Natural killer cell treated with Interleukin-12 subunit alpha and Interleukin-12 subunit beta and Interleukin-15 and Interleukin-18, amount 100 ng/mL, for 72 hours (primary cell): ENCODE measurements at places on chromosomes 12 and 14. TPM values are rescaled to one million over a fixed set of nuclear protein-coding genes. Genes with fewer than 3 reads are reported as not detected.

Gene KRT2
- total RNA-seq, result not detected

DNA sequence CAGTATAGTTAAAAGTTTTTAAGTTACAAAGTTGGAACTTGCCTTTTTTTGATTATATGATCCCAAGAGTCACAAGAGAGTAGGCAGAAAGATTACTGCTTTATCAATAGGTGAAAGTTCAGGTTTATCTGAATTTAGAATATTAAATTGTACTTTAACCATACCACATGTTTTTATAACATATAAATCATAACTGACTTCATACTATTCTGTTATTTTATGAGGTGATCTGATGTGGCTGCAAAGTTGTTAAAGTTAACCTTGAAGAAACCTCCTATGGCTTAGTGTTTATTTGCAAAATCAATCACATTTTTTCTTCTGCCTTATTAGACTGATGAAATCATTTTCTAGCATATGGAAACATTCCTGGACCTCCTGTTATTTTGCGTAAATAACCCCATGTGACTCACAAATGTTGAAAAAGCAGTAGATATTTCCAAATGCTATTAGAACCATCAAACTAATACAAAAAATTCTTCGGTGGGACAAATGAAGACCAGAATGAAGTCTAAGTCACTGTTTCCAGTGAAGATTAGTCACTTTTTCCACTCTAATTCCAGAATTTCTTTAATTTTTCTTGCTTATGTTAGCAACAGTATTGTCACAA is 132.1 kb downstream of the RAD51B start:
- no peak for DNase-seq

DNA sequence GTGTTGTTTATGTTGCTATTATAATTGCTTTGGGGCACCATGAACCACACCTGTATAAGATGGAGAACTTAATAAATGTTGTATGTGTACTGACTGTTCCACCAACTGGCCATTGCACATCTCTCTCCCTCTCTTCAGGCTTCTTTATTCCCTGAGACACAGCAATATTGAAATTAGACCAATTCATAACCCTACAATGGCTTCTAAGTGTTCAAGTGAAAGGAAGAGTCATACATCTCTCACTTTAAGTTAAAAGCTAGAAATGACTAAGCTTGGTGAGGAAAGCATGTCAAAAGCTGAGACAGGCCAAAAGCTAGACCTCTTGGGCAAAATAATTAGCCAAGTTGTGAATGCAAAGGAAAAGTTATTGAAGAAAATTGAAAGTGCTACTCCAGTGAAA is 373.3 kb downstream of the RGS6 start:
- DNase-seq, result no peak

GRCh38 chr12:1197264-1198018 is 206.4 kb downstream of the ERC1 start:
- DNase-seq, result no peak

Gene APOF
- not detected for total RNA-seq

- no peak for DNase-seq
These were observed 32.6 kb downstream of the NUAK1 start for GRCh38 chr12:106106061-106106566.

Gene CPNE6
- not detected for total RNA-seq

- DNase-seq, result no peak
These were observed 84.9 kb upstream of the RTL1 start for GRCh38 chr14:100988411-100988900.

- no peak for DNase-seq
These were observed 1001.9 kb downstream of the DIO2 start for GRCh38 chr14:79209418-79209817.

DNA sequence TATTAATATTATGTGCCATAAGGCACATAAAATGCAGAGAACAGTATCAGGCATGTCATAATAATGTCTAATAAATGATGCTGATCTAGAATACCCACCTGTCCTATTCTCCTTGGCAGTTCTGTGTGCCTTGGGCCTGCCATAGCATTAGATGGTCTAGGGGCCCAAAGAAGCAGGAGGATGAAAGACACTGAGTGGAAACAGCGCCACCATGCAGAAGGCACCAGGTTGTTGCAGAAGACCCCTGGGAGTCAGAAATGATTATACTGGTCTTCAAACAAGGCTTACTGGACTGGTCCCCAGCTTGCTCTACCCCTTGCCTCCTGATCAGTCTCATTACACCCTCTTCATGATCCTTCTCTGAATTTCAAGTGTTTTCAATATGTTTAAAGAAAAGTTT is 353.3 kb downstream of the GRIN2B start:
- DNase-seq, result no peak

DNA sequence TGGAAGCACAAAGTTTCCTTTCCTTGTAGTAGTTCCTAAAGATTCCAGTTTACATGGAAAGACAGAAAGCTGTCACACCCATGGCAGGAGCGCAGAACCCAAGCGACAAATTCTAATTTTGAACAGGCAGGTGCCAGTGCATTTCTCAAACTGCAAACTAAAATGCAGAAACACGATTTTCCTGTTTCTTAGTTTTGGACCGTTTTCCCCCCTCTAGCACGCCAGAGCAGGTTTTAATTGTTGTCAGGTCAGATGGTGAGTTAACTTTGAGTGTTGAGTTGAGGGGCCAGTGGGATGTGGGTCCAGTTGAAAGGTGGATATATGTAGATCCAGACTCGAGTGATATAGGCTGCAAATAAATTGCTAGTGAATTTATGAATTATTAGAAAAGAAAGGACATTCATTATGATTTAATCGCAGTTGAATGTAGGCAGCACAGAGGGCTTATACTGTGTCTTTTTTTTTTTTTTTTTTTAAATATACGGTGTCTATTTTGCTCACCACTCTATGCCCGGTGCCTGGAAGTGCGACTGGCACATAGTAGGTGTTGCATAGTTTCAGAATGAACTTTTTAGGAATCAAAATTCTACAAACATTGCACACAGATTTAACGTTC is 909 bp upstream of the ETFBKMT start:
- DNase-seq, result no peak

Gene SLCO1A2
- not detected for total RNA-seq

DNA sequence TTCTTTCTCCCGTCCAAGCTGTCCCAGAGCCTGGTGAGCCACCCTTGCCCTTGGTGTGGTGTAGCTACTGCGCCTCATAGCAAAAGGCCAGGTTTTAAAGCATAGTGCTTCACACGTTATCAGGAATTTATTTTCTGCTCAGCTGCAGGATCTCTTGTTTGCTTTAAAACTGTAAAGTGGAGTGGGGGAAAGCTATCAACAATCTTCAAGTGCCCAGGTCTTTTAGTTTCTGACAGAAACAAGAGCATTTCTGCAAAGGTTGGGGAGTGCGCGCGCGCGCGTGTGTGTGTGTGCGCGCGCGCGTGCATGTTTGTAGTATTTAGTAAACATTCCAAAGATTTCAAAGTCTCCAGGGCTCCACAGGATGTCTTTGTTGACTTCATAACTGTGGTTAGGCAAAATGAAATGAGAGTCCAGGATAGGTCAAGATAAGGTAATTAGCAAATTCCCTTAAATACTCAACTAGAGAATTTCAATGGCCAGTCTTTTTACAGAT is 45.5 kb downstream of the EML1 start:
- no peak for DNase-seq

DNA sequence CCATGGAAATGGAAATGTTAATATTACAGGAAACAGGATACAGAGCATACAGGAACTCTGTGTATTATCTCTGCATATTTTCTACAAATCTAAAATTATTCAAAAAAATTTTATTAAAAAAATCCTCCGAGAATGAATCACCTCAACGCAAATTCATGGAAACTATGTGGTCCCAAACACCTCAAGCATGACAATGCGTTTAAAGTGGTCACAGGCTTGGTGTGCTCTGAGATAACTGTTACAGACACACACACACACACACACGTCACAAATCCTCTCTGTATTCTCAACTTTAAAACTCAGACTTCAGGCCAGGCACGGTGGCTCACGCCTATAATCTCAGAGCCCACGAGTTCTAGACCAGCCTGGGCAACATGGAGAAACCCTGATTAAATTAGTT is 45.3 kb upstream of the MTERF2 start:
- no peak for DNase-seq

- DNase-seq, result no peak
These were observed 40.8 kb upstream of the PNMA1 start for GRCh38 chr14:73754911-73755360.

Gene KCNMB4
- 0.26 TPM for total RNA-seq

DNA sequence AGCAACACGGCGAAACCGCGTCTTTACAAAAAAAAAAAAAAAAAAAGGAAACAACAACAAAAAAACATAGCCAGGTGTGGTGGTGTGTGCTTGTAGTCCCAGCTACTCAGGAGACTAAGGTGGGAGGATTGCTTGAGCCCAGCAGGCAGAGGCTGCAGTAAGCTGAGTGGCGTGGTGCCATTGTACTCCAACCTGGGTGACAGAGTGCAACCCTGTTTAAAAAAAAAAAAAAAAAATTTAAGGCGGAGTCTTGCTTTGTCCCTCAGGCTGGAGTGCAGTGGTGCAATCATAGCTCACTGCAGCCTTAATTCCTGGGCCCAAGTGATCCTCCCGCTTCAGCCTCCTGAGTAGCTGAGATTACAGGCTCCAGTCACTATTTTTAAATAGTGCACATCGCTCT is 18.2 kb upstream of the FIGNL2 start:
- DNase-seq, result no peak

- no peak for DNase-seq
These were observed 71.0 kb downstream of the SLC6A15 start for GRCh38 chr12:84841591-84841990.

- no peak for DNase-seq
These were observed 86.3 kb downstream of the EML5 start for GRCh38 chr14:88706425-88706824.

- DNase-seq, result no peak
These were observed 28.0 kb downstream of the DAO start for GRCh38 chr12:108907839-108908351.

DNA sequence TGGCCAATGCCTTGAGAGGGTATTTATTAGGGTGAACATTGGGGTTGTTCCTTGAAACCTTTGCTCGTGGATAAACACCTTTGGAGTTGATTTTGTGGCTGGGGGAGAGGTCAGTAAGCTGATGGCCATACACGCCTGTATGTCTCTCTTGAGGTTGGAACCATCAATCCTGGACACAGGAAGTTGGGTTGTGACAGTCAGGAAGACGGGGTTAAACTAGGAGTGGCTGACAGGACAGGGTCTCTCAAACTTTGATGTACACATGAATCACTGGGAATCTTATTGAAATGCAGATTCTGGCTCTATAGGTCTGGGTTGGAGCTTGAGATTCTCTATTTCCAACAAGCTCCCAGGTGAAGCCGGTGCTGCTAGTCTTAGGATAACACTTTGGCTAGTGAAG is 12.8 kb upstream of the WSCD2 start:
- no peak for DNase-seq

DNA sequence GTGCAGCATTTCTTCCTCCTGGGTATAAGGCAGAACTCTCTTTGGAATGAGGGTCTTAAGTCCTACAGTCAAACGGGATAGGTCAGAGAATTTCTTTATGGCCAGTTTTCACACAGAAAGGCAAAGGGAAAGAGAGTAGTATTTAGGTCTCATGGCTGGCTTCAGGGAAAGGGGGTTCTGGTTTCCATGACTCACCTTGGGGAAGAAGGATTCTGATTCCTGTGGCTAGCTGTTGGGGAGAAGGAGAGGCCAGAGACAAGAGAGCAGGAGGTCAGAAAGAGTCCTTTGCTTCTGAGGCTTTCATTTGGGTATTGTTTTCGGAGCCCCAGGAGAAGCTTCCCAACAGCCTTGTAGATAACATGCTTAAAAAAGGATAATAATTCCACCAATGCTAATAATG is 332.5 kb downstream of the NPAS3 start:
- no peak for DNase-seq

- DNase-seq, result no peak
These were observed 64.2 kb downstream of the DNAI7 start for GRCh38 chr12:25130741-25131188.

Gene TRMT5
- 15.0 TPM for total RNA-seq

GRCh38 chr14:100810435-100810834 is 15.5 kb upstream of the MEG3 start:
- no peak for DNase-seq

Gene DUSP16
- total RNA-seq, result 21.8 TPM

Gene RIN3
- total RNA-seq, result 202 TPM

GRCh38 chr14:92122351-92122677 is 545 bp downstream of the CPSF2 start:
- no peak for DNase-seq

Gene KERA
- not detected for total RNA-seq

Gene KRT75
- total RNA-seq, result not detected

Gene DDN
- 0.48 TPM for total RNA-seq

DNA sequence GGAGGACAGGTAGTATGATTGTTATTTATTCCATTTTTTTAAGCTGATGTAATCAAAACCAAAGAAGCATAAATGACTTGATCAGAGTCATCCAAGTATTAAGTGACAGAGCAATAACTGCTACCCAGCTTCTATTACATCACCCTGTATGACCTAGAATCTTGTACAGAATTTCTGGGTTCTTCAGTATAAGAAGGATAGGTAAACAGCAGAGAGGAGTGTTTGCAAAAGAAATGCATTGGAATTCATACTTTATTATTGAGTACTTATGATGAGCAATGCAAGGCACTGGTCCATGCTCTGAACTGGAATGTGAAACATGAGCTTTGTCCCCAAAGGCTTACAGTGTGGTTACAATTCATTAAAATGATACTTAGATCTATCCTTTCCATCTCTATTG is 916.8 kb downstream of the DIO2 start:
- no peak for DNase-seq

DNA sequence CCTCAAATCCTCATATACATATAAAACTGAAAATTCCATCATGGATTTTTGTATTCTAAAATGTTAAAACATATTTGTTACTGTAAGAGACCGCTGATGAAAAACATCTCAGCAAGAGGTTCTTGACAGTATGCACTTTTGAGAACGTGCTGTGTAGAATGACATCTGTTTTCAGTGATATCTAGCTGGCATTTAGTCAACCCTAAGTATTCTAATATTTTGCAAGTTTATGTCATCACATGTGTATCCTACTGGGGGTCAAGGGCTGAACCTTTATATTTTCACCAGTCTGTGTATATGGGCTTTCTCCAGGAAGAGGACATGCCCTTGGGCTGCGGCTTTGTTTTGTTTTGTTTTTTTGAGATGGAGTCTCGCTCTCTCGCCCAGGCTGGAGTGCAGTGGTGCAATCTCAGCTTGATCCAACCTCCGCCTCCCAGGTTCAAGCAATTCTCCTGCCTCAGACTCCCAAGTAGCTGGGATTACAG is 22.0 kb upstream of the YARS2 start:
- no peak for DNase-seq

Gene CLEC2A
- total RNA-seq, result not detected

DNA sequence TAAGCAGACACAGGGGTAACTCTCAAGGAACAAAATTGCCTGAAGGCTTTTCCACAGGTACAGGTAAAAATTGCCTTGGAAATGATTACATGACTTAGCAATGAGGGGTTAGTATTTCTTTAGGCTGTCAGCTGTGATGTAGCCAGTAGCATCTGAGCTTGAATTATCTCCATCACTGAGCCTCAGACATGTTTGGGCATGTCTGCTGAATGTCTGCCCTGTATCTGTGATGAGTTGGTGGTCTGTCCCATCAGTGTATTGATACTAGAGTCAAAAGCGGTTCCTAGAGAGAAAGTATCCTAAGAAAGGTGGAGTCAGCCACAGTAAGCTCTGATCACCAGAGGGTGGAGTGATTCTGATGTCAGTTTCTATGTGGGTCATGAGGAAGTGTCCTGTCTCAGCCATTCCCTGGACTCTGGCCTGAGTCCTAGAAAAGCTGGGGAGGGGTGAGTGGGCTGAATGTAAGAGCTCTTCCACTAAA is 16.3 kb downstream of the AKAP6 start:
- no peak for DNase-seq

Gene KRT78
- not detected for total RNA-seq
